ENCODE measurements at places on chromosomes 3 and 15.

DNA sequence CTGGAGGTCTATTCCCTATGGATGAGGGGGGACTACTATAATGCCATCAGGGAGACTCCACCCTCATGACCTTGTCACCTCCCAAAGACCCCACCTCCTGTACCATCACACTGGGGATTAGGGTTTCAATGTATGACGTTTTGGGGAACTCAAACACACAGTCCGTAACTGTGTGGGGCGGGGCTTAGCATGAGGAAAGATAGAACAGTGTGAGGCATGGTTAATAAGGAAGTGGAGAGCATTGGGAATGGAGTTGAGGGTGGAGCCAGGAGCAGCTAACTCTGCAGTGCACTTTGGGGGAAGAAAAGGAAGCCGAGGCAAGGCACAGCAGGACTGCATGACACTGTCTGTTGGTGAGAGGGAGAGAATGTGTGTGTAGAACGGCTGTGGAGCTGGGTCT, 90.9 kb upstream of the AGBL1 start:
- no peak for DNase-seq

DNA sequence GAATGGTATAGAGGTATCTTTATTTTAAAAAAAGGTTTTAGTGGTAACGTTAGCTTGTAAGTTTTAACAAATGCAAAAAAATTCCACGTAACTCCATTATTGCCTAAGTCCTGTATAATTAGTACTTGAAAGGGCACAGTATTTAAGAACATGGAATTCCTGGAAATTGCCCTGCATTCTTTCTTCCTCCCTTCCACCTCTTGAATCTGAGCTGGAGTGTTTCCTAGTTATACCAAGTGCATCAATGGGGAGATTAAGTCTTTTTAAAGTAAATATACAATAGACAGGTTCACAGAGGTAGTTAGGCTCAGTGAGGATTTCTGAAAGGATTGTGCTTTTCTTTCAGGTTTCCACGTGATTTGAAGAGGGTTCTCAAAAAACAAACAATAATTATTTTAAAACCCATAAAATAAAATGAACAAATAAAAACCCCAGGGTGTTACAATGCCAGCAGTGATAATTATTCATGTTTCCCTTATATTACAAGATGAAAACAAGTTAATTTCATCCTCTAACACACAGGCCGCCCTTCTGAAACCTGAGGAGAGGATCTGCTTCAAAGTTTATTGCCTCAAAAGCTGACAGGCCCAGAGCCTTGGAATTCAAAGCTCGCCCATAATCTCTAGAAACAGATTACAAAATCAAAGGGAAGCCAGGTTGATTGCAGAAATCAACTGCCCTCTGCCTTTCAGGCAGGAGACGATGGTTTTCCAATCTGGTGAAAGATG, 128.8 kb upstream of the LMOD3 start:
- DNase-seq = no peak

DNA sequence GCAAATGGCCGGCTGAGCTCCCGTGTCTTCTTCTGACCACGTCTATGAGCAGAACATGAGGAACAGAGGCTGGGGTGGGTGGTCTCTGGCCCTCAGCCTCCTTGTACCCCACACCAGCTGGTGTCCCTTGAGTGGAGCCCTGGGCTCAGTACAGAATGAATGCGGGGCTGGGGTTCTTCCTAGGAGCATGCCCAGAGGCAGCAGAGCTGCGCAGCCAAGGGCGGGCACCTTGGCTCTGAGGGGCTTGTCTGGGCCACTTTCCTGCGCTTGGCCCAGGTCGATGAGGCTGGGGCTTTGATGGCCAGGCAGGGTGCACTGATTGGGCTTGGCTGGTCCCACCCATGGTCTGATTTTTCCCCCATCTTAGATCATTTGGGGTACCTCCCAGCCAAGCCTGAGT, 6.4 kb downstream of the SCN5A start:
- DNase-seq = no peak

DNA sequence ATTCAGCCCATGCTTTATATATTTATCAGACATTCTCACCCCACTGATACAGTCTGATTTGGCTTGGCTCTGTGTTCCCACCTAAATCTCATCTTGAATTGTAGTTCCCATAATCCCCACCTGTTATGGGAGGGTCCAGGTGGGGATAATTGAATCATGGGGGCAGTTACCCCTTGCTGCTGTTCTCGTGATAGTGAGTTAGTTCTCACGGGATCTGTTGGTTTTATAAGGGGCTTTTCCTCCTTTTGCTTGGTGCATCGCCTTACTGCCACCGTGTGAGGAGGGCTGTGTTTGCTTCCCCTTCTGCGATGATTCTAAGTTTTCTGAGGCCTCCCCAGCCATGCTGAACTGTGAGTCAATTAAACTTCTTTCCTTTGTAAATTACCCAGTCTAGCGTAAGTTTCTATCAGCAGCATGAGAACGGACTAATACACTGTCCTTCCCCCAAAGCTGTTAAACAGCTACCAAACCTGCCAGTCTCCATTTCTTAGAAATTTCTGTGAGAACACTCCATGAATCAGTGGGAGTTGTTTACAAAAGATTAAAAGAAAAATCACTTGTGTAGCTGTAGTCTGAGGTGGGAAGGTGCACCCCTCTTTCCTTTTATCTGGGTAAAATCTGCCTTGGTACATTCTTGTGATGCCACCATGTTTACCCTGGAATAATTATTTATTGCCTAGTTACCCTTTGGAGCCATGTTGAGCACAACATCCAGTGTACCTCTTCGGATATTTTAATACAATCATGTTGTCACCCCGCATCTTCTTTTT, 160.5 kb downstream of the THSD4 start:
- DNase-seq = no peak

GRCh38 chr3:194782698-194783404, 97.2 kb downstream of the FAM43A start:
- DNase-seq = no peak

DNA sequence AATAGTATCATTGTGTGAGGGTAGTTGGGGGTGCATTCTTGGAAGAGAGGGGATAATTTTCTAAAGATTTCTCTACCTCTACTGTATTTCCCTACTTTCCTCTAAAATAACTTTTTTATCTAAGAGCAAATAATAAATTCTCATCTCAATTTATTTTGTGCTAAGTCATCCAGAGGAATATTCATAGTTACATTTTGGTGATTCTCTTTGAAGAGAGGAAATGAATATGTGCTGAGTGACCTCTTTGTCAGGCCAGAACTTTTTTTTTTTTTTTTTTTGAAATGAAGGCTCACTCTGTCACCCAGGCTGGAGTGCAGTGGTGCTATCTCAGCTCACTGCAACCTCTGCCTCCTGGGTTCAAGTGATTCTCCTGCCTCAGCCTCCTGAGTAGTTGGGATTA, 15.1 kb upstream of the CCDC80 start:
- no peak for DNase-seq

DNA sequence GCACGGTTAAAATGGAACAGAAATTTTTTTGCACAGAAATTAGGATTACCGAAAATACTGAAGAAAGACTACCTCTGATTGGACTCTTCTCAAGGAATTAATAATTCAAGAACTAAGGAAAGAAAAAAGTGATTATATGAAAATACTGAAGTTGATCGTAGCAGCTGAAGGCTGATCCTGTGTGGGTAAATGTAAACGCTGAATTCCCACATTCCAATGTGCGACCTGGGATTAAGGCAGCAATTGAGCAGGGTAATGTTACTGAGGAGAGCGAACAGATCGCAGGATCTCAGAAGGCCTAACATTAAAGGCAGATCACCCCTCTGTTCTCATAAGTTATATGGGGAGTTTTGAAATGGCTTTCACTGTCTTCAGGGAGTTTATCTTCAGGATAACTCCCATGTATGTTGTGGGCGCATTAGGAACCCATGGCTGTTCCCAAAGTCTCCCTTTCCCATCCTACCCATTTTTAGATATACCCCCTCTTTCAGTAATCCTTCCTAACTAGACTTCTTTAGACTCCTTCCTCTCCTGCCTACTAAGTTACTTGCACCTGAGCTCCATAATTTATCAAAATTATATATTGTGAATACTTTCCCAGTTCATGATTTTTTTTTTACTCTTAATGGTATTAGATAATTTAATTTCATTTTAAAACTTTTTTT, 1.0 kb upstream of the UBL7 start:
- no peak for DNase-seq

DNA sequence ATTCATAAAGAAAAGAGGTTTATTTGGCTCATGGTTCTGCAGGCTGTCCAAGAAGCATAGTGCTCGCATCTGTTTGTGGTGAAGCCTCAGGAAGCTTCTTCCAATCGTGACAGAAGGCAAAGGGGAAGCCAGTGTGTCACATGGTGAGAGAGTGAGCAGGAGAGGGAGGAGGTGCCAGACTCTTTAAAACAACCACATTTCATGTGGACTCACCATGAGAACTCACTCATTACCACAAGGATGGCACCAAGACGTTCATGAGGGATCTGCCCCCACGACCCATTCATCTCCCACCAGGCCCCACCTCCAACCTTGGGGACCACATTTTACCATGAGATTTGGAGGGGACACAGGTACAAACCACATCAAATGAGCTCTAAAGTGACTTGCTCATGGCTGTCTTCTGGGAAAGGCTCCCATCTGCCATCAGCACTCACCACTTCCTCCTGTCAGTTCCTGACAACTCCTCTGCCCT, 327.3 kb upstream of the TLE3 start:
- no peak for DNase-seq

DNA sequence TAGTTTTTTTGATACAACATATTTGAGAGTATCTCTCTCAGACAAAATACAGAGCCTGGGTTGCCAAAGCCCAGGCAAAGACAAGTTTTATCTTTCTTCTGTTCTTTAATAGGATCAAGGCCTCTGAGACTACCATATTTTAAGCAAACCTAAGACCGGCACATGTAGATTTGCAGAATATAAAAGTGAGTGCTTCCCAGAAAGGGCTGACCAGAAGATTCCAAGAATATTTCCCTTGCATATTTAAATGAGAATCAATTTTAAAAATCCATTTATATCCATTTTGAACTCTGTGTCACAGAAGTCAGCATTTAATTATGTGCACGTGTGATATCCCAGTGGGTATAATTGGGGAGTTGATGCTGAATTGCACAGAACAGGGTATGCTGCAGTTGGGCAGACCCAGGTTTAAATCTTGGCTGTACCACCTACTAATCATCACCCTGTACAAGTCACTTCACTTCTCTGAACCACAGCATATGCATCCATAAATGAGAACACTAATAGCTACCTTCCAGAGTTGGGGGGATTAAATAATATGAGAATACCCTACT, 191.9 kb downstream of the ADAMTS9 start:
- no peak for DNase-seq

DNA sequence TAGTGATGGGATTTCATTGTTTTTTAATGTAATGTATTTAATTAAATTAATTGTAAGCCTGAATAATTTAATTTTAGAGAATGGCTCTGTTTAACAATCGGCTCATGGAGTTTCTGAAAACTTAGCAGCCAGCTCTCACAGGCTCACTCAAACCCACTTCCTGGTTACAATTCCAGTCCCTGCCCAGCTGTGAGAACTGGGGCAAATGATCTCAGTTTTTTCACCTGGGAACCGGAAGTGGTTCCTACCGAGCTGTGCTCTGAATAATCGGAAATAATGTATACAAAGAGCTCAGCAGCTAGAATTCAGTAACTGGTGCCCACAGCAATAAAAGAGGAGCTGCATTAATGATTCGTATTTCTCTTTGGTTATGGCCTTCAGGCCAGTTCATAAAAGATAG, 244.3 kb upstream of the MCTP2 start:
- no peak for DNase-seq

GRCh38 chr3:188584162-188584529, 430.2 kb downstream of the LPP start:
- DNase-seq = no peak

- DNase-seq = no peak
Observed at GRCh38 chr15:25733036-25733855, 129.9 kb downstream of the ATP10A start.

- no peak for DNase-seq
Observed at GRCh38 chr15:94235646-94236045, 4.3 kb downstream of the MCTP2 start.

DNA sequence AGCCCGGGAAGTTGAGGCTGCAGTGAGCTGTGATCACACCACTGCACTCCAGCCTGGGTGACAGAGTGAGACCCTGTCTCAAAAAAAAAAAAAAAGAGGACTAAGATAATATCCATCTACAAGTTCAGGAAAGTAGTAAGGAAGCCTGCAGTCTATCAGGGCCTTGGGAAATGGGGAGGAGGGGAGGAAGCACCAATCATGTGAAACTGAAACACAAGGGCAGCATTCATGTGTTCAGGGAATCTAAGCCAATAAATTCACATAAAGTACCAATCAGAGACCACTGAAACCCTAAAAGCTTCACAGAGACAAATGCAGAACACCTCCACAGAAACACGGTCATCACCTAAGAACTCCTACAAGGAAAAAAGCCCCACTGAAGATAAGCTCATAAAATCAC, 22.9 kb upstream of the HHATL start:
- DNase-seq = no peak

GRCh38 chr15:51348688-51349087, 7.2 kb downstream of the GLDN start:
- no peak for DNase-seq

GRCh38 chr3:40407007-40407406, 20.0 kb downstream of the ENTPD3 start:
- no peak for DNase-seq

DNA sequence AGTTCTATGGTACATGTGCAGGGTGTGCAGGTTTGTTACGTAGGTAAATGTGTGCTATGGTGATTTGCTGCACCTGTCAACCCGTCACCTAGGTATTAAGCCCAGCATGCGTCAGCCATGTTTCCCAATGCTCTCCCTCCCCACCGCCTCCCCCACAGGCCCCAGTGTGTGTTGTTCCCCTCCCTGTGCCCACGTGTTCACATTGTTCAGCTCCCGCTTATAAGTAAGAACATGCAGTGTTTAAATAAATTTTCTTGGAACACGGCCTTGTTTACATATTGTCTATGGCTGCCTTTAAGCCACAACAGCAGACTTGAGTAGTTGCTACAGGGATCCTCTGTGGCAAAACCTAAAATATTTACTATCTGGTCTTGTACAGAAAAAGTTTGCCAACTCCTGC, 41.3 kb upstream of the CORO2B start:
- DNase-seq = no peak
